ENCODE measurements at places on chromosomes 11 and 22. TPM values are rescaled to one million over a fixed set of nuclear protein-coding genes. Genes with fewer than 3 reads are reported as not detected.

The ART5 gene
- total RNA-seq, result not detected

The HORMAD2 gene
- not detected for total RNA-seq

The GAL gene
- not detected for total RNA-seq

The THYN1 gene
- total RNA-seq, result 33.4 TPM

The FGF4 gene
- total RNA-seq, result not detected

The HTR3B gene
- total RNA-seq, result not detected

The CHRNA10 gene
- 2.5 TPM for total RNA-seq

DNA sequence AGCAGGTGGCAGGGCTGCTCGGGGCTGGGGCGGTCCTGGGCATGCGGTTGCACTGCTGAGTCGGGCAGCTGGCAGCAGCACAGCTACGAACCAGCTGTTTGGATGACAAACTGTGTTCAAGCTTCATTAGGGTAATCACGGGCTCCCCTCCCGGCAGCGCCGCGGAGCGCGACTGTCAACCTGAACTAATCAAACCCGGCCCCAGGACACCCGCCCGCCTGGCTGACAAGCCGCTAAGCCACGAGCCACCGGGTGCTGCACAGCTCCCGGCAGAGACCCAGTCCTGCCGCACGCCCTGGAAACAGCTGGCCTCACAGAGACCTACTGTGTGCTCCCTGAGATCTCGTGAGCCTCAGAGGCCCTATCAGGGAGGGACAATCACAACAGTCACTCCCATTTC, 60.6 kb upstream of the TCF20 start:
- H3K4me1 ChIP-seq, result peaks cover 6% of the 10 kb centered on the region
- DNase-seq, result no peak
- H3K27me3 ChIP-seq, result no peaks in the 10 kb centered on the region

DNA sequence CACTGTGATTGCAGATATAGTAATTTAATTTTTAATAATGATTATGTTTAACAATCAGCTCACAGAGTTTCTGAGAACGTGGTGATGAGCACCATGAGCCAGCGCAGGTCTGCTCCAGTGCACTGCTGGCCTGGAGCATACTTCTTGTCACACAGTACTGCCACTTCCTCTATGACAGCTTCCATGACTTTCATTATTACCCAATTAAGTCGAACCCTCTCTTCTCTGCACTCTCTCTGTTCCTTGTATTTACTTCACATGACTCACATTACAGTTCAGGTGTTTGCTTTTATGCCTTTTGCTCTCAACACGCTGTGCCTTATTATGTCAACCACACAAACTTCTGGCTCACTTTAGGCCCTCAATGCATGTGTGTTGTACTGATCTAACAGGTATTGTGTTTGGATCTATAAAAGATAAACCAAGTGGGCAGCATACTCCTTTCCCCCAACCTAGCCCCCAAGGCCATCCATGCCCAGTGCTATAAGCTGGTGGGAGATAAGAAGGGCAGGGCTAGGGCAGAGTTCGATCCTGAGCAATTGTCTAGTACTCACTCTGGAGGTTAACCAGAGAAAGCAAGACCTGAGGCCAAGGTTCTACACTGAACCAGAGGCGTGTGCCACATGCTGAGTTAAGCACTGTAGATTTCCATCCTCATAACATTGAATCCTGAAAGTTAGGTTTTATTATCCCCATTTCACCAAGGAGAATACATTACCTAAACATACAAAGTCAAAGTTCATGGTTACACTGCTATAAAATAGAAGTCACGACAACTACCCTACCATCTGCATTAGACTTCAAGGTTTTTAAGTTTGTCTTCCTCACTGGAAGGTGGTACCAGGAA, 356.5 kb downstream of the INSC start:
- H3K4me1 ChIP-seq, result no peaks in the 10 kb centered on the region
- H3K27ac ChIP-seq, result no peak overlapping the region
- DNase-seq, result no peak
- H3K27me3 ChIP-seq, result peaks cover 49% of the 10 kb centered on the region

DNA sequence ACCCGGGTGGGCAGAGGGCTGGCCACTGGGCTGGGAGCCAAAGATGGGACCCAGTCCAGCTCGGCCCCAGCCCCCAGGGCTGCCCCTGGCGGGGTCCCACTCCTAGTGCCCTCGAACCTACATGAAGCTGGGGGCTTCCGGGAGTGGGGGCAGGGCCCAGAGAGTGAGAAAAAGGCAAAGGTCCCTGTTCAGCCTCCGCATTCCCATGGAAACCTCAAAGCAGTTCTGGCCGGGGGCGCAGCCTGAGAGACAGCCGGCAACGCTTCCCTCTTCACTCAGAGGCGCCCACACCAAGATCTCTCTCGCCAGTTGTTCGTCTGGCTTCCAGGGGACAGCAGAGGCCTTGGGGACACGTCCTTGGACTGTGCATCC, 22.4 kb upstream of the ARHGAP8 start:
- no peaks in the 10 kb centered on the region for H3K4me1 ChIP-seq
- H3K4me3 ChIP-seq, result no peak overlapping the region
- peaks cover 5% of the 10 kb centered on the region for H3K36me3 ChIP-seq
- H3K27ac ChIP-seq, result no peak overlapping the region
- H3K27me3 ChIP-seq, result no peaks in the 10 kb centered on the region

- H3K4me3 ChIP-seq, result no peak overlapping the region
- H3K4me1 ChIP-seq, result peaks cover 7% of the 10 kb centered on the region
- H3K27me3 ChIP-seq, result no peaks in the 10 kb centered on the region
- peak overlapping the region; percentile 16 for H3K27ac ChIP-seq
Measured at GRCh38 chr11:90476442-90477007, 253.7 kb upstream of the CHORDC1 start.

DNA sequence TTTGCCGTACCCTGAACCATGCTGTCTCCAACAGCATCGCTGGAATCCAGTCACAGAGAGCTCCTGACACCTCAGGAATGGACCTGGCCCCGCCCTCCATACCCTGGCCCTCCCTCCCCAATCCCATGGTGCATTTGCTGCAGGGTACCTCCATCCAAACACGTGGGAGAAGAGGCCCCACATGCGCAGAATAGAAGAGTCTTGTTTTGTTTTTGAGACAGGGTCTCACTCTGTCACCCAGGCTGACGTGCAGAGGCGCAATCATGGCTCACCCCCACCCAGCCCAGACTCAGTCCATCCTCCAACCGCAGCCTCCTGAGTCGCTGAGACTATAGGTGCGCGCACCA, 2.3 kb upstream of the PNPLA2 start:
- no peaks in the 10 kb centered on the region for H3K27me3 ChIP-seq
- peaks cover 12% of the 10 kb centered on the region for H3K4me1 ChIP-seq
- H3K36me3 ChIP-seq, result peaks cover 33% of the 10 kb centered on the region
- no peak overlapping the region for H3K4me3 ChIP-seq
- H3K27ac ChIP-seq, result no peak overlapping the region
- no peak for DNase-seq

GRCh38 chr11:128361451-128362020, 225.8 kb downstream of the ETS1 start:
- H3K4me1 ChIP-seq, result no peaks in the 10 kb centered on the region
- H3K27ac ChIP-seq, result no peak overlapping the region
- no peak for DNase-seq
- peaks cover 13% of the 10 kb centered on the region for H3K27me3 ChIP-seq
- peaks cover 6% of the 10 kb centered on the region for H3K36me3 ChIP-seq

- peaks cover 87% of the 10 kb centered on the region for H3K4me1 ChIP-seq
- no peaks in the 10 kb centered on the region for H3K27me3 ChIP-seq
- peak; percentile 92 for DNase-seq
- H3K4me3 ChIP-seq, result peak overlapping the region; percentile 58
Measured at GRCh38 chr11:114166897-114167323, 107.4 kb downstream of the ZBTB16 start.

- peak overlapping the region; percentile 63 for H3K4me3 ChIP-seq
- no peak for DNase-seq
- peaks cover 100% of the 10 kb centered on the region for H3K36me3 ChIP-seq
- no peaks in the 10 kb centered on the region for H3K27me3 ChIP-seq
Measured at GRCh38 chr11:114074546-114075343, 15.2 kb downstream of the ZBTB16 start.

- H3K36me3 ChIP-seq, result peaks cover 56% of the 10 kb centered on the region
- no peak overlapping the region for H3K27ac ChIP-seq
- no peak for DNase-seq
Measured at GRCh38 chr11:65853246-65853979, 4.6 kb downstream of the CFL1 start.

- H3K27me3 ChIP-seq, result peaks cover 20% of the 10 kb centered on the region
- H3K4me1 ChIP-seq, result peaks cover under 1% of the 10 kb centered on the region
- DNase-seq, result no peak
- H3K27ac ChIP-seq, result no peak overlapping the region
- no peaks in the 10 kb centered on the region for H3K36me3 ChIP-seq
- H3K4me3 ChIP-seq, result no peak overlapping the region
Measured at GRCh38 chr11:1926156-1927025, 6.9 kb downstream of the TNNT3 start.

DNA sequence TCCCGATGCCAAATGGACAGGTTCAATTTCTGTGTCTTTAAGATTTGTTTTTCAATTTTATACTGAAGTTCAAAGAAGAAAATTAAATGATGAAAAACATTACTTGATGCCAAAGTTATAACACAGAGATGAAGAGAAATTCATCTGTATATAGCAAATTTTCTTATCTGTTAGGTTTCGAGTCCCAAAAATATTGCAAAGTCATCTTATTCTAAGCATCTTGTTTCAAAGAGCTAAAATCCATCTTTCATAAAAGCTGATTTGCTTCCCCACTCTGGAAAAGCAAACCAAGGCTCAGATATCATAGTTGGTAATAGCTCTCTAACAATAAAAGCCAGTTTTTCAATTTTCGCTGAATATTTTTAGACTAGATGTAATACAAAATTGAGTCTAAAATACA, 19.0 kb upstream of the CCDC89 start:
- H3K4me3 ChIP-seq, result no peak overlapping the region
- no peaks in the 10 kb centered on the region for H3K36me3 ChIP-seq
- H3K27ac ChIP-seq, result no peak overlapping the region
- no peaks in the 10 kb centered on the region for H3K27me3 ChIP-seq

DNA sequence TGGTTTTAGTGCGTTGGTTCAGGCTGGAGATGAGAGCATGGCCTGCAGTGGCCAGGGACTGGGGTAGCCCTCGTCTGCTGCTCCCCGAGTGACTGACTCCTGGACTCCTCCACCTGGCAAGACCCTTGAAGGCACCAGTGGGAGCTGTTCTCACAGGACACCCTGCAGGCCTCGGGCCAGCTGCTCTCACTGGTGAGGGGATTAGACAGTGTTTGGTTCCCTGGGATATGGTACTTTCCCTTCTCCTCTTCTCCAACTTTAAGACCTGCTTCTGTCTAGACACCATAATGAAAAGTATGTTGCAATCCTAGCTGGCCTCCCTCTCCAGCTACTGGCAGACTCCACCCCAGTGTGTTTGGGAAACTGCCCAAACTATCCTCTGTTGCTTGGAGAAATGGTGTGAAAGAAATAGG, 168.8 kb upstream of the CADM1 start:
- H3K27me3 ChIP-seq, result peaks cover 11% of the 10 kb centered on the region
- no peak for DNase-seq
- no peaks in the 10 kb centered on the region for H3K4me1 ChIP-seq
- H3K27ac ChIP-seq, result no peak overlapping the region
- H3K36me3 ChIP-seq, result no peaks in the 10 kb centered on the region

GRCh38 chr11:20501252-20501651, 98.2 kb upstream of the SLC6A5 start:
- peaks cover 12% of the 10 kb centered on the region for H3K4me1 ChIP-seq
- H3K27me3 ChIP-seq, result no peaks in the 10 kb centered on the region
- H3K36me3 ChIP-seq, result peaks cover 44% of the 10 kb centered on the region
- no peak overlapping the region for H3K4me3 ChIP-seq

- no peak for DNase-seq
- no peak overlapping the region for H3K27ac ChIP-seq
- H3K27me3 ChIP-seq, result peaks cover 100% of the 10 kb centered on the region
- no peaks in the 10 kb centered on the region for H3K4me1 ChIP-seq
- H3K4me3 ChIP-seq, result no peak overlapping the region
Measured at GRCh38 chr11:82082976-82083375, 650.7 kb downstream of the FAM181B start.

GRCh38 chr11:72236774-72237111, 7.2 kb downstream of the PHOX2A start:
- H3K27me3 ChIP-seq, result no peaks in the 10 kb centered on the region
- no peak overlapping the region for H3K27ac ChIP-seq
- no peak for DNase-seq
- H3K4me1 ChIP-seq, result peaks cover 9% of the 10 kb centered on the region
- no peak overlapping the region for H3K4me3 ChIP-seq

GRCh38 chr11:26762089-26762488, 40.2 kb upstream of the SLC5A12 start:
- H3K36me3 ChIP-seq, result no peaks in the 10 kb centered on the region
- H3K27me3 ChIP-seq, result no peaks in the 10 kb centered on the region
- H3K4me1 ChIP-seq, result no peaks in the 10 kb centered on the region
- H3K27ac ChIP-seq, result no peak overlapping the region
- H3K4me3 ChIP-seq, result no peak overlapping the region

DNA sequence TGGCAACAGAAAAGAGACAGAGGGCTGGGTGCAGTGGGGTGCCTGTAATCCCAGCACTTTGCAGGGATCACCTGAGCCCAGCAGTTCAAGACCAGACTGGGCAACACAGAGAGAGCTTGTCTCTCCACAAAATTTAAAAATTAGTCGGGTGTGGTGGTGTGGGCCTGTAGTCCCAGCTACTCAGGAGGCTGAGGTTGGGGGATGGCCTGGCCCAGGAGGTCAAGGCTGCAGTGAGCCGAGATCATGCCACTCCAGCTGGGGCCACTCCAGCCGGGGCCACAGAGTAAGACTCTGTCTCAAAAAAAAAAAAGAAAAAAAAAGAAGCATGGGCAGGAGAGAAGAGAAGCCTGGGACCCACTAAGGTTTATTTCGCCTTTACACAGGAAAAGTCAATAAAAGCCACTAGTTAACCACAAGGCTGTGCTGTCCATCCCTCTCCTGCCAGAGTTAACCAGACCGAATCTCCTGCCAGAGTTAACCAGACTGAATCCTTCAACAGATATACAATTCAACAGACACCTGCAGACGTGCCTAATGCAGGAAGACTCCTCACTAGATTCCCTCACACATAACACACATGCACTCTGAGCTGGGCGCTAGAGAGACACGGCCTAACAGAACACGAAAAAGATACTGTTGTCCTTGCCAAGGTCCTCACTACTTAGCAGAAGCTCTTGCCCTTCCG, 29.8 kb downstream of the MICAL3 start:
- no peaks in the 10 kb centered on the region for H3K27me3 ChIP-seq
- DNase-seq, result no peak
- H3K27ac ChIP-seq, result no peak overlapping the region
- H3K4me1 ChIP-seq, result peaks cover 46% of the 10 kb centered on the region

- H3K36me3 ChIP-seq, result peaks cover 8% of the 10 kb centered on the region
- no peak overlapping the region for H3K4me3 ChIP-seq
- DNase-seq, result no peak
Measured at GRCh38 chr22:20781272-20781990, 7.5 kb downstream of the SERPIND1 start.

DNA sequence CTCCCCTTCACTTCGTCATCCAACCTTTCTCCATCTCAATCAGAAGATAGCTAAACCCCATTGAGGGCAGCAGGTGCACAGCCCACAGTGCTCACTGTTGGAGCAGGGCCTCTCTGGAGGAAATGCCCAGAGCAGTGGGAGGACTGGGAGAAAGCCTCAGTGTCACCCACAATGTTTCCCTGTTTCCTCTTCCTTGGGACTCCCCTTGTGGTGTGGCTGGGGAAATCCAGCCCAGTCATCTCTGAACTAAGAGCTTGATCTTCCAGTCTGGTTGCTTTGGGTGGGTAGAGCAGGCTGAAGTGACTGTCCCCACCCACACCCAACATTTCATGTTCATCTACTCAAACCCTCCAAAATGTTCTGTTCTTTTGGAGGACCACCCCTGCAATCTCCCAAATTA, 29.8 kb upstream of the EED start:
- H3K27ac ChIP-seq, result no peak overlapping the region
- no peak overlapping the region for H3K4me3 ChIP-seq
- no peaks in the 10 kb centered on the region for H3K27me3 ChIP-seq
- no peak for DNase-seq

Data from MCF 10A (cell line).